ENCODE measurements at places on chromosomes 3 and 15.

DNA sequence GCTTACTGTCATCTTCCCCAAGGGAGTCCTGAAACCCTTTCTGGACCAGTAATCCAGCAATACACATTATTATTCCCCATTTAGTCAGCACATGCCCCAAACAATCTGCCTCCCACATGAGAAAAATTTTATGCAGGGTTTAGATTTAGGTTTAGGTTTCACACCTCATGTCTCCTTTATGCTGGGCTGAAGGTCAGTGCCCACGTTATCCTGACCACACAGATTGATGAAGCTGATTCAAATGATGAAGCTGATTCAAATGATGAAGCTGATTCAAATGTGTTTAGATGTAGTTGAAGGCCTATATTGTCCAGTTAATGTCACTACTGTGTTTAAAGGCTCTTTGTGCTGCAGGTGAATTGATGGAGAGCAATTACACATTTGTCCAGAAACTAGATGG, 18.1 kb upstream of the ZBED2 start:
- no peaks in the 10 kb centered on the region for H3K27me3 ChIP-seq
- no peak overlapping the region for H3K27ac ChIP-seq
- H3K4me3 ChIP-seq: no peak overlapping the region
- peaks cover 44% of the 10 kb centered on the region for H3K36me3 ChIP-seq

DNA sequence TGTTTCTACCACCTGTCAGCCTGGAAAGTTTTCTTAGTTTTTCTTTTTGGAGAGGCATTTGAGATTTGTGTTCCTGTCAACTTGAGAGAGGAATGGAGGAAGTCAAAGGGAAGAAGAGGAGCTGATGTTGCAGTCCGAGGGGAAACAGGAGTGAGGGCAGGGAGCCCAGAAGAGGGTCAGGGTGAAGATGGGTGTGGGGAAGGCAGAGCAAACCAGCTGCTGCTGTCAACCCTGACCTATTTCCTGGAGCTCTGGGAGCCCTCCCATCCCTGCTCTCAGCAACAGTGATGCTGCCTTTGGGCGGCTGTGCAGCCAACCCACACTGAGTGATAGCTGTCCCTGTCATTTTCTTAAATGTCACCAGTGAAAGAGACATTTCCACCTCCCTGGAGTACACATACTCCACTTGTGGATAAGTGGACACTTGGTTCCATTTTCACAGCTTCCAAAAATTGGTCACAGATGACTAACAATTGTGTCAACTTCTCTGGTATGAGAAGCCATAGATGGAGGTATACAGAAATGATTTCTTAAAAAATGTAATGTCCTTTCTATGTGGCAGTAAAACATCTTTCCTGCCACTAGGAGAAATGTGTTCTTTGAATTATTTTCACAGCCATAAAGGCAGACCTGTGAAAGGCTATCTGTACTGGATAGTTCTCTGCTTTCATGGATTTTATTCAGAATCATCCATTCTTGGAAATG, 556.3 kb upstream of the TBL1XR1 start:
- H3K27me3 ChIP-seq: no peaks in the 10 kb centered on the region
- H3K36me3 ChIP-seq: no peaks in the 10 kb centered on the region
- H3K27ac ChIP-seq: no peak overlapping the region

- no peaks in the 10 kb centered on the region for H3K4me1 ChIP-seq
- no peak for DNase-seq
- no peaks in the 10 kb centered on the region for H3K36me3 ChIP-seq
- no peak overlapping the region for H3K4me3 ChIP-seq
- H3K27me3 ChIP-seq: no peaks in the 10 kb centered on the region
- H3K27ac ChIP-seq: no peak overlapping the region
Observed at GRCh38 chr3:18510947-18511346, 85.8 kb upstream of the SATB1 start.

DNA sequence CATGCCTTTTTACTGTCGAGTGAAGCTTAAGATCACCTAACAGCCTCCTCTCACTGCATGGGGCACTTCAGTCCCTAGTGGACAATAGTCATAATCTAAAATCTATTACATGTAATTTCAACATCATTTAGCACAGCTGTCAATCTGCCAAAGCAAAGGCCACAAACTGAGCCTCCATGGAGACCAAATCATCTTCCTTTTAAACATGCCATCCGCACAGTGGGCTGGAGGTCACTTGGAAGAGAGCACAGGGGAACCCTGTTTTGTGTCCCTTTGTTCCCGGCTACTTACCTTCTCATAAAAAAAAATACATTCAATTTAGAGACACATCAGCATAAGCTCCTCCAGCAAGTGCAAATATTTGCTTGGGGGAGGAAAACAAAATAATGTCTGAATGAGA, 167.3 kb downstream of the SQOR start:
- no peak overlapping the region for H3K27ac ChIP-seq
- no peak for DNase-seq
- no peaks in the 10 kb centered on the region for H3K4me1 ChIP-seq
- H3K4me3 ChIP-seq: no peak overlapping the region
- H3K27me3 ChIP-seq: no peaks in the 10 kb centered on the region

DNA sequence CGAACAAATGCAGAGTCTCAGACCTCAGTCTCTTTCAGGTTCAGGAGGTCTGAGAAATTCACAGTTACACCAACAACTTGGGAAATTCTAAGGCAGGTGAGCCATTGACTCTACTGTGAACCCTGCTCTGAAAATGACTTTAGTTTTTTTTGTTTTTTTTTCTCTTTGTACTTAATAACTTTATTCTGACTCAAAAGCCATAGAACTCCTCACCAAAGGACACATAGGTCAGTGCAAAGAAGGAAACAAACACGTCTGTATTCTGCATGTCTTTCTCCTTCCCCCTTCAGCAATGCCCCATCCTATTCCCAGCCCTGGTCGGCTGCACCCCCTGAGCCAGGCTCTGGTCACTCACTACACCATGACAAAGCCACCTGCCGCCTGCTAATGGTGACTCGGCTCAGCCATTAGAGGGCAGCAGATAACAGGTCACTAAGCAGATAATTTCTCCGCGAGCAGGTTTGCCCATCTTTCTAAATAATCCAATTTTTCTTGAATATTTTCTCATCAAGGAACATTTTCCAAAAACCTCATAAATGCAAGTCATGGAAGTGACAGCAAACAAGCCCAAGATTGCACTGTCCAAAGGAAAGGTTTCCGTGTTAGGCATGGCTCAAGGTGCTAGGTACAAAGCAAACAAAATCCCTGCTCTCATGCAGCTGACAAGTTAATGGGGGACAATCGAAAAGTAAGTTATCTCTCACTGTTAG, 37.7 kb downstream of the TM4SF4 start:
- peaks cover 6% of the 10 kb centered on the region for H3K27me3 ChIP-seq
- no peaks in the 10 kb centered on the region for H3K4me1 ChIP-seq
- no peak for DNase-seq
- no peak overlapping the region for H3K27ac ChIP-seq
- no peaks in the 10 kb centered on the region for H3K36me3 ChIP-seq
- H3K4me3 ChIP-seq: no peak overlapping the region

DNA sequence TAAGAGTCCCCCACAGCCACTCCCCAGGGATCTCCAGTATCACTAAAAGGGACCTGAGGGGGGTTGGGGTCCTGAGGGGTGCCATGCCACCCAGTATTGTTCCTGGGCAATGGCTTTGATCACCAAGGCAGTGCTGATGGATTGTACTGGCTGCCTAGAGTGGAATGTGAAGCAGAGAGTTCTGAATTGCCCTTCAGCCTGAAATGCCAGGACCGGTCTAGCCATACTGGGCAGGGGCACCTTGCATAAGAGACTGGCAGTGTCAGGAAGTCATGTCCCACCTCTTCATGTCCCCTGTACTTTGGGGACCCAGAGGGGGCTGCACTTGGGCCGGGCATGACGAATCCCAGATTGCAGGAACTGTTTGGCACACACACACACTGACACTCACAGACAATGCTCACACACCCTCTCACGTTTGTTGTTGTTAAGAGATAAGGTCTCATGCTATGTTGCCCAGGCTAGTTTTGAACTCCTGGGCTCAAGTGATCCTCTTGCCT, 4.5 kb upstream of the TKT start:
- no peak overlapping the region for H3K4me3 ChIP-seq
- no peak for DNase-seq
- H3K4me1 ChIP-seq: no peaks in the 10 kb centered on the region
- H3K27me3 ChIP-seq: no peaks in the 10 kb centered on the region

GRCh38 chr3:30263925-30264313, 342.5 kb upstream of the TGFBR2 start:
- peaks cover 5% of the 10 kb centered on the region for H3K4me1 ChIP-seq
- H3K36me3 ChIP-seq: no peaks in the 10 kb centered on the region
- no peak overlapping the region for H3K27ac ChIP-seq
- no peak for DNase-seq

GRCh38 chr15:49467746-49468480, 44.9 kb downstream of the FGF7 start:
- H3K27ac ChIP-seq: no peak overlapping the region
- no peaks in the 10 kb centered on the region for H3K4me1 ChIP-seq
- H3K36me3 ChIP-seq: no peaks in the 10 kb centered on the region

Data from T-cell (primary cell).